Right ventricle myocardium superior (tissue), 1 donor: ENCODE measurements at places on chromosomes 7 and 10.

DNA sequence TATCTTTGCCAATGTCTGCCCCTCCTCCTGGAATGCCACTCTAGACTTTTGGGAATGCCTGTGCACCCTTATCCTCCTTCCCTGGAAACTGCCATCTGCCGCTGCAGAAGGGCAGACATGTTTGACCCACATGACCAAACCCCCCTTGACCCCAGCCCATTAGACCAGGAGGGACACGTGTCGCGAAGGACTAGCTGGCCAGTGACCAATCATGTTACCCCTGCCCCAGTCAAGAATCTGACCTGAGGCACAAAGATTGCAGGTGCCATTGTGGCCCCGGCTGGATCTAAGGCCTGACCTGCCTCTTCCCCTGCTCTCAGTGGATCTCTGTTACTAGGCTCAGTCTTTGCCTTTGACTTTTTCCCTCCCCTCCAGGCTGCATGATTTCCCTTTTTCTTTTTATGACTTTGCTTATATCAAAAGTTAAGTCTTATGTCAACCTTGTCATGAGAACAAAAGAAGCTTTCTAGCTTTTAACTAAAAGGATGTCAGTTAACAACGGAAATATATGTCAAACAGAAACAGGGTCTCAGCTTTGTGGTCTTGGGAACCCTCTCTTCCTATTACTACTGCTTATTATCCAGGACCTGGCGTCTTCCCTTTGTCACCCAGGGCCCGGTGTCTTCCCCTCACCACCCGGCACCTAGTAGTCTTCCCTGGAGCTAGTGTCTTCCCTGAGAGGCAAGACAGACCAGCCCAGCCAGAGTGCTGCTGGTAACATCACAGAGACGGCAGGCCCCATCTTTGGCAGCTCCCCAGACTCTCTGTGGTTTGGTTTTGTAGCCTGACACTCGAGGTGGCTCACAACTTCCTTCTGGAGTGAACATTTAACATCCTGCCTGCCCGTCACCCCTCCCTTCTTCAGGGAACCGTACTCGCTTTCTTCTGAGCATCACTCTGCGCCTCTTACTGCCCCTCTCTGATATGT lies 24.4 kb upstream of the PPIF start:
- DNase-seq, result peak; percentile 77

DNA sequence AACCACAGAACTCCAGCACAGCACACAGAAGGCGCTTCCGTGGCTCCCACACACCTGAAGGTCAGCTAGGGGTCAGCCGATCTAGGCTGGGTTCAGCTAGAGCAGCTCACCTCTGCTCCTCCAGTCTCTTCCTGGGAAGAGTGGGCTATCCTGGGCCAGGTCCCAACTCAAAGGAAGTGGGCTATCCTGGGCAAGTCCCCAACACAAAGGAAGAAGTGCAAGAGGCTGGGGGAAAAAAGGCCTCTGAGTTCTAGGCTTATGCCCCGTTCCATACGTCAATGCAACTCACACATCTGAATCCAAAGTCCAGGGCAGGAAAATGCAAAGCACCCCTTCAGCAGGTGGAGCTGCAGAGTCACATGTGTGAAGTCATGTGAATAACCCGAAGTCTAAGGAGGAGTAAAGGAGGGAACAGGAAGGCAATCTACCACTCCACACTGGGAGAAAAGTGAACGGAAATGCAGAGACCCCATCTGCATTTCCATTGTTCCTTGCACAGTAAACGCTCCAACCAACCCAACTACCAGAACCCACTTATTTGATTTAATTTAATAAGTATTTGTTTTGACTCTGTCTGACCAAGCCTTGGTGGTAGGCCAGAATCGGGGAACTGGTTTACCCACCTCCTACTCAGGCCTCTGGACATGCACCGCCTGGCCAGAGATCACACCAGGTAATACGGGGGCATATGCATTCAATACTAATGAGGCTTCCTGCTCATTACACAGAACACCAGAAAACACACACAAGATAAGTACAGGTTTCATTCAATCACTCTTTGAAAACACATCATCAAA lies 95.5 kb upstream of the RNF32 start:
- DNase-seq, result no peak

GRCh38 chr7:88985295-88985694 lies 189.8 kb upstream of the TEX47 start:
- DNase-seq, result no peak

- no peak for DNase-seq
Observed at GRCh38 chr7:47008461-47008860, 573.5 kb downstream of the TNS3 start.

- DNase-seq, result no peak
Observed at GRCh38 chr7:80740778-80741545, 102.5 kb downstream of the CD36 start.
